Fibroblast of skin of abdomen (primary cell): ENCODE measurements at places on chromosomes 12 and 14.
A peak's percentile ranks its signal among the peaks of the same experiment; 100 is the strongest.

DNA sequence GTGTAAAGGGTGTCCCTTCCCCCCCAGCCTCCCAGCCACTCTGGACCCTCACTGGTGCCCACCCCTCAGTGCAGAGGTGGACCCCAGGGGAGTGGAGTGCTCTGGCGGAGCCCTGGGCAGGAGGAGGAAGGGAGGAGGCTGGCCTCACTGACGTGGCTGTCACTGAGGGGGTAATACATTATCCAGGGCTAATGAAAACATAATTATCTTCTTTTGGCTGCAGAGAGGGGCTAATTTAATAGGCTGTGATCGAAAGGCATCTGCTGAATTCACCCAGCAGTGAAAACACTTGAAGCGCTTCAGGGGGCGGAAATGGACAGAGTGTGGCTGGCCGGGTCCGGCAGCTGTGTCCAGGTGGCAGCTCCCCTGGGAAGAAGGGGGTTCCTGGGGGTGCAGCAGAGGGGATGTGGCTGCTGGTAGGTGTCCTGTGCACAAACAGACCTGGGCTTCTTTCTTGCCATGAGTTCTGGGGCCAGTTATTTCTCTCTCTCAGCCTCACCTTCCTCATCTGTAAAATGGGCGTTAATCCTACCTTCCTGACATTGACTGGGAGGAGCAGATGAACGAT lies 3.7 kb upstream of the NOS1 start:
- DNase-seq, result no peak

- no peak for DNase-seq
These were observed 2.8 kb downstream of the PRIM1 start for GRCh38 chr12:56749359-56749758.

- DNase-seq, result no peak
These were observed 8.7 kb downstream of the OTUB2 start for GRCh38 chr14:94034886-94035285.

- DNase-seq, result no peak
These were observed 108.6 kb downstream of the BCL11B start for GRCh38 chr14:99163446-99163845.

GRCh38 chr12:118059341-118060191 lies 1.4 kb downstream of the WSB2 start:
- peak; percentile 68 for DNase-seq

GRCh38 chr12:75558287-75558686 lies 46.9 kb upstream of the KRR1 start:
- no peak for DNase-seq

DNA sequence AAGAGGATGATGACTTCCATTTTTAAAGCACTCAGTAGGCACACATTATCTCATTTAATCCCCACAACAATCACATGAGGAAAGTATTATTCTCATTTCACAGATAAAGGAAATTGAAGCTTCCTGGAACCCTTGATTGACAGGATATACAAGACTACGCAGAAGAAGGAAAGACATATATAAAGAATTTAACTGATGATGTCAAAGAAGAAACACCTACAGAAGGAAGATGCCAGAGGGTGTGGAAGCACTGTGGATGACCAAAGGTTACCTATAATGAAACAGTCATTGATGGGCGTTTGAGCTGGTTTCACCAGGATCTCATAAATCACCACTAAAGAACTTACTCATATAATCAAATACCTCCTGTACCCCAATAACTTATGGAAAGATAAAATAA lies 197.4 kb downstream of the SLC25A21 start:
- no peak for DNase-seq
